GM23338 (cell line): ENCODE measurements at places on chromosomes 7 and 10.

GRCh38 chr10:15419279-15419874 lies 48.3 kb upstream of the FAM171A1 start:
- no peaks in the 10 kb centered on the region for H3K4me1 ChIP-seq
- no peaks in the 10 kb centered on the region for H3K36me3 ChIP-seq
- no peak overlapping the region for H3K4me3 ChIP-seq
- DNase-seq, result peak; percentile 80

DNA sequence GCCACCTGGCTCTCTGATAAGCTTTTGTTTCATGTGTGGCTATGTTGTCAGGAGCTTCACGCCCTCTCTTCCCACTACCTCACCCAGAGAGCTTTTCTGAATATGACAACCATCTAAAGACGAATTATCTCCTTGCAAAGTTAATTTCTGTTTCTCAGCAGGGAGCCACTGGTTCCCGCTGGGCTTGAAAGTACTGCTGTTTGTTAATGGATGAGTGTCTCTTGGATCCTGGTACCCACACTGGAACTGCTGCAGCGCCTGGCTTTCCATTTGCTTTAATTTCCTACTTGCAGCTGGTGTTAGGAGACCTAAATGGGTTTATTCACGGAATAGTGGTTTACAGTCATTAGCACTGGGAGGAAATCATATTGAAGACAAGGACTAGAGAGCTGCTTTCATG lies 267.9 kb upstream of the LRGUK start:
- peaks cover 12% of the 10 kb centered on the region for H3K4me1 ChIP-seq
- no peak overlapping the region for H3K4me3 ChIP-seq
- H3K27ac ChIP-seq, result no peak overlapping the region
- no peaks in the 10 kb centered on the region for H3K36me3 ChIP-seq

DNA sequence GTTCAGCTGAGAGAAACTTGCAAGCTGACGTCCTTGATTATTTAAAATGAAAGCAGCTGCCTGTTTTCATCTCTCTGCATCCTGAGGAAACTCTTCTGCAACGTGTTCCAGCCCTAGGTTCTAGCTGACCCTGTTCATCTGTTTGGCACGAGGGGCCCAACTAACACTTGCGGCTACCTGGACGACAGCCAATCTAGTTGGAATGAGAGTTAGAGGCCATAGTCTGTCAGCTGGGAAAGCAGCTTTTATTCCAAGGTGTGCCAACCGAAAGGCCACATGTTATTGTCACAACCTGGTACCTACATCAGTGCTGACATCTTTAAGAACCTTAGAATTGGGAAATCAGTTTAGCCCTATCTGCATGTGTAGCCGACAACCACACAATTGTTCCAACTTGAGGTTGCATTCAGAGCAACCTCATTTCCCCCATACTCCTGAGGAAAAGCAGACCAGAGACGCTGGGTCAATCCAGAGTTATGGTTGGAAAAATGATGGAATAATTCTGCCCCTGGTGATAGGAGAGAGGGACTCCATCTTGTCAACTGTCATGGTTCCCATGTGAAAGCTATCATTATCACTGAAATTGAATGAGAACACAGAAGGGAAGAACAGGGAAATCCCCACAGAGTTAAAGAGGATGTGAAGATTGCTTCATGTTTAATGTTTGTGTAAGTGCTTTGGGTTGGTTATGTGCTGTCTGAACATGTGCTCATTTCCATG lies 121.6 kb downstream of the EGFR start:
- H3K27me3 ChIP-seq, result no peaks in the 10 kb centered on the region
- no peaks in the 10 kb centered on the region for H3K36me3 ChIP-seq
- no peak overlapping the region for H3K4me3 ChIP-seq
- no peak overlapping the region for H3K27ac ChIP-seq
- no peak for DNase-seq
- no peaks in the 10 kb centered on the region for H3K4me1 ChIP-seq

DNA sequence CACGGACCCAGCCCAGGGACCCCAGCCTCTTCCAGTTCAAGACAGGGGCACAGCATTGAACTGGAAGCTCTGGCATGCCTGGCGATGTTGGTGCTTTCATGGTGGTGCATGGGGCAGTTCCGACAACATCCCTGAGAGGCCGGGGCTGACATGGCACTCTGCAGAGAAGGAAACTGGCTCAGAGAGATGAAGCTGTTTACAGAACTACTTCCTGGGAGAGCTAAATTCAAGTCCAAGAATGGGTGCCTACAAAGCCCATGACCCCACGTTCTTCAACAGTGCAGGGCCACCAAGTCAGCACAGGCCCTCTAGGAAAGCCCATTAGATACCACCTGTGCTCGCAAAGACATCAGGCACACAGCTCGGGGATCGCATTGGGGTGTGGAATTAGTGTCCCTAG lies 470.9 kb upstream of the MGMT start:
- no peaks in the 10 kb centered on the region for H3K4me1 ChIP-seq
- H3K27me3 ChIP-seq, result no peaks in the 10 kb centered on the region
- DNase-seq, result no peak
- H3K4me3 ChIP-seq, result no peak overlapping the region
- H3K27ac ChIP-seq, result no peak overlapping the region

DNA sequence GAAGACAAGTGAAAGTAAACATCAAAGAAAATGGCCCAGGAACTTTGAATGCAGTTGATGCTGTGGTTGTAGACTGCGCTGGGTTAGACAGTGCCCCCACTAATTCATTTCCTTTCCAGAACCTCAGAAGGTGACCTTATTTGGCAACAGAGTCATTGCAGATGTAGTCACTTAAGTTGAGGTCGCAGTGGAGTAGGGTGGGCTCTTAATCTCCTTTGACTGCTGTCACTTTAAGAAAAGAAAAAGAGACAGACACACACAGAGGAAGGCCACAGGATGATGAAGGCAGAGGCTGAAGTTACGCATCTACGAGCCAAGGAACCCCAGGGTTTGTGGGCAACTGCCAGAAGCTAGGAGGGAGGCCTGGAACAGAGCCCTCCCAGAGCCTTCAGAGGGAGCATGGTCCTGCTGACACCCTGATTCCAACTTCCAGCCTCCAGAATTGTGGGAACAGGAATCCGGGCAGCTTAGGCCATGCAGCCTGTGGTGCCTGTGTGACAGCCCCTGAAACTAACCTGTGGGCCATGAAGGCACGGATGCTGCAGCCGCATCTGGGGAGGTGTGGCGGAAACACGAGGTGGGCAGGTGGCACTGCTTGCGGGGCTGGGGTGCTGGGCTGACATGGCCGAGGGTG lies 107.6 kb downstream of the PRKAG2 start:
- H3K4me3 ChIP-seq, result no peak overlapping the region
- no peaks in the 10 kb centered on the region for H3K27me3 ChIP-seq
- no peak overlapping the region for H3K27ac ChIP-seq

DNA sequence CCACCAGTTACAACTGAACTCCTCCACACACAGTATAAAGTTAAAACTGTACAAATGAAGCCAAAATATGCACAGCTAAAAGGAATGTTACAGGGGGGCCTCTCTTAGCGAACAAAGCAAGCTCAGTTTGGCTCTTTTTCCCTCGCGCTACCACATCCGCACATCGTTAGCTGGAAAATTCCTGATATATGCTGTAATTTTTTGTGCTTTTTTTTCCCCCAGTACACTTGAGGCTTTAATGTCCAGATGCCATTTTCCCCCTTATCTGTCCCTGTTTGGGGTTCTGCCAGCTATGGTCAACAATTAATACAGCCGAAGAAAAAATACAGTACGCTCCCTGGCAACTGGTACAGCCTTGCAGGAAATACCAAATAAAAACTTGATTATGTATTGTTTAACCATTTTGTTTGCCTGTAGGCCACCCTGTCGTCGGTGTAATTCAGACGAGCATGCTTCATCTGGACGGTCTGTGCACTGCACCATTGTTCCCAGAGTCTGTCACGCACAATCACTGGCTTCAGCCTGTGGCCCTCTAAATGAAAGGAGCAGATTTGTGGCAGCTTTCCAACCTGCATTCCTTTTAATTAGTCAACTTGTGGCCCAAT lies 108.1 kb upstream of the FAM133B start:
- no peak overlapping the region for H3K4me3 ChIP-seq
- no peaks in the 10 kb centered on the region for H3K27me3 ChIP-seq
- DNase-seq, result no peak
- H3K36me3 ChIP-seq, result no peaks in the 10 kb centered on the region
- H3K4me1 ChIP-seq, result peaks cover 8% of the 10 kb centered on the region; the same call in 1 of the 2 replicates

DNA sequence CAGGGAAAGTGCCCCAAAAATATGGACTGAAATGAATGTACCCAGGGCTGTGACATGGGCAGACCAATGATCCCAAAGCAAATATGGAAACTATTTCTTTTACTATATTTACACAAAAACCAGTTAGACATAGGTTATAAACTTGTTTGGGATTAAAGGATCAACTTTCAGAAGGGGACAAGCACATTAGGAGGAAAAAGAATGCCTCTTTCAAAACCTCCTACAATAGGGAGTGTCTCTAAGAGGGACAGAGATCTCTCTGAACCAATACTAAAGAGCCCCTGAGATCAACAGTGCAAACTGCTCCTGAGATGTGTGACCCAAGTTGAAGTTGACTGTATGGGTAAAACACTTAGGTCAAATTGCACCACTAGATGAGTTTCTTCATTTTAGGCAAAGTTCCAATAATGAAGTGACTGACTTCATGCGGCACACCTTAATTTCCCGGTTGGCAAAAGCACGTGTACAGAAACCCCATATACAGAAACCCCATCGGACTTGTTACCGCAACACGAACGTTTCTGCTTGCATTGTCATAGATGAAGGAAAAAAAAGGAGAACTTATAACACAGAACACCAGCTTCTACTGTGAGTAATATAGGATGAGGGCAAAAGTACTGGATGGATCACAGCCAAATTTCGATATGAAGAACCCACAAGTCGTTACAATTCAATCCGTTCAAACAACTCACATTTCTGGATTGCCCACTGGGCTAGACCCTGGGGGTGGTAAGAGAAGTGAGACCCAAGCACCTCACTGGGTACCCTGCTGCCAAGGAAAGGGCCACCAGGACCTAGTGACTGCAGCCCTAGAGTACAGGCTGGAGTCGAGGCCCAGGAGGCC lies 4.3 kb downstream of the SVIL start:
- H3K4me1 ChIP-seq, result peaks cover 22% of the 10 kb centered on the region
- H3K4me3 ChIP-seq, result no peak overlapping the region
- no peak for DNase-seq
- no peak overlapping the region for H3K27ac ChIP-seq
- no peaks in the 10 kb centered on the region for H3K36me3 ChIP-seq
- H3K27me3 ChIP-seq, result no peaks in the 10 kb centered on the region

GRCh38 chr7:12879139-12879538 lies 191.7 kb downstream of the ARL4A start:
- DNase-seq, result no peak
- H3K36me3 ChIP-seq, result no peaks in the 10 kb centered on the region

DNA sequence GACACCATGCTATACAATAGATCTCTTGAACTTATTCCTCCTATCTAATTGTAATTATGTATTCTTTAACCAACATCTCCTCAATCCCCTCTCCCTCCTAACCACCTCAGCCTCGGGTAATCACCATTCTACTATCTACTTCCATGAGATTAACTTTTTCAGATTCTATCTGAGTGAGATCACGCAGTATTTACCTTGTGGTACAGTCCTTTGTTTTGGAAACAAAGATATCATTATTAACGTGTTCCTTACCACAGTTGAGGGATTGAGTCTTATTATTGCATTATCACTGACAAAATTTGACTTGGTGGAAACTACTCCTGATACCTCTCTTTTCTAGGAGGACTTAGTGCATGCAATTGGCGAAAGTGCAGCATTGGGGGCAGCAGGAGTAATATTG lies 26.0 kb upstream of the HYAL4 start:
- H3K27ac ChIP-seq, result no peak overlapping the region
- H3K4me1 ChIP-seq, result no peaks in the 10 kb centered on the region
- no peak for DNase-seq
- H3K4me3 ChIP-seq, result no peak overlapping the region
- no peaks in the 10 kb centered on the region for H3K27me3 ChIP-seq

DNA sequence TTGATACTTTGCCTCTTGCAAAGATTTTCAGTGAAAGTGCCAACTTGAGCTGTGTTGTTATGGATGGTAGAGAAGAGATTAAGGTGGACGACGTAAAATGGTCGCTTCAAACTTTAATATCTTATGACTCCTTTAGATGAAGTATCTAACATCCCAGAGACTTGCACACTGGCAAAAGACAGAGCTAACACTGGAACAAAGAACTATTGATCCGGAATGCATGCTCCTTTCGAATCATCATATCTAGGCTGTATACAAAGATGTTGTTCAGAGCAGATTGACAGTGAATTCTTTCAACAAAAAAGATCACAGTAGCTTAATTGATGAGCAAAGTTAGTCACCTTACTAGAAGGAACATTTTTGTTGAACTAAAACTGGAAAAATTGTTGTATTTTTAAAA lies 592.7 kb downstream of the NXPH1 start:
- no peaks in the 10 kb centered on the region for H3K36me3 ChIP-seq
- no peak overlapping the region for H3K4me3 ChIP-seq
- peaks cover 5% of the 10 kb centered on the region for H3K4me1 ChIP-seq
- H3K27me3 ChIP-seq, result no peaks in the 10 kb centered on the region
- DNase-seq, result no peak

- H3K27ac ChIP-seq, result 0 out of 2 replicates have a peak overlapping the region, but pooled peaks have one; percentile 11
- H3K36me3 ChIP-seq, result peaks cover 14% of the 10 kb centered on the region
- H3K27me3 ChIP-seq, result no peaks in the 10 kb centered on the region
- no peak for DNase-seq
Measured at GRCh38 chr7:155737590-155737989, 74.7 kb downstream of the SHH start.

- DNase-seq, result no peak
- no peaks in the 10 kb centered on the region for H3K4me1 ChIP-seq
- H3K27me3 ChIP-seq, result 0 out of 2 replicates have a peak, but pooled peaks cover 2% of the 10 kb centered on the region
- H3K4me3 ChIP-seq, result no peak overlapping the region
- no peaks in the 10 kb centered on the region for H3K36me3 ChIP-seq
- H3K27ac ChIP-seq, result no peak overlapping the region
Measured at GRCh38 chr7:149642589-149642988, 130.8 kb downstream of the ZNF467 start.

DNA sequence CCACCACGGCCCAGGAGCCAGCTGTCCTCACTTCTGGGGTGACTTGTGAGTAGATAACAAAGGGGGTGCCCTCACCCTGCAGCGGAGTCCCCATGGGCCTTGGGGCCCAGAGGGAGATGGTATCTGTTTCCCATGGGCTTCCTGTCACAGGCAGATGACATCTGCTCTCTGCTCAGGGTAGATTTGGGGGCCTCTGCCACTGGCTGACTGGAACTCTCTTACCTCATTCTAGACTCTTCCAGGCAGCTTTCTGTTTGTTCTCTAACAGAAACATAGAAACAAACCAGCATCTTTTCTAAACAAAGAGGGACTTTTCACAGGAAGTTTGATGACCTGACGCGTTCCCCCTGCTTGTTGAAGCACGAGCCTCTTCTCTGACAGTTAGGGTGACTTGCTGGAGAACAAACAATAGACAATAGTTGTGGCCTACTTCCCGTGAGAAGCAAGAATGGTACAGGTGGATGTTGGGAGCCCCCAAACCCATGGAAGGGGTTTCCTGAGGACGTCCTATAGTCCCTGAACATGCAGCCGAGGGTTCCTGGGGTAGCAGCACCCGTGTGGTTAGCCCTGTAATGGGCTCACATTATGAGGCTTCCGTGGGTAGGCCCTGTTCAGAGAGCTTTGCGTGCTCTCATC lies 61.6 kb downstream of the GRK5 start:
- no peak overlapping the region for H3K27ac ChIP-seq
- H3K4me1 ChIP-seq, result no peaks in the 10 kb centered on the region
- no peak overlapping the region for H3K4me3 ChIP-seq
- no peak for DNase-seq
